ENCODE measurements at places on chromosomes 2 and 18.

GRCh38 chr2:85157345-85157744 is 24.2 kb downstream of the TCF7L1 start:
- DNase-seq, result no peak

GRCh38 chr2:215847056-215847455 is 166.3 kb downstream of the MREG start:
- no peak for DNase-seq

DNA sequence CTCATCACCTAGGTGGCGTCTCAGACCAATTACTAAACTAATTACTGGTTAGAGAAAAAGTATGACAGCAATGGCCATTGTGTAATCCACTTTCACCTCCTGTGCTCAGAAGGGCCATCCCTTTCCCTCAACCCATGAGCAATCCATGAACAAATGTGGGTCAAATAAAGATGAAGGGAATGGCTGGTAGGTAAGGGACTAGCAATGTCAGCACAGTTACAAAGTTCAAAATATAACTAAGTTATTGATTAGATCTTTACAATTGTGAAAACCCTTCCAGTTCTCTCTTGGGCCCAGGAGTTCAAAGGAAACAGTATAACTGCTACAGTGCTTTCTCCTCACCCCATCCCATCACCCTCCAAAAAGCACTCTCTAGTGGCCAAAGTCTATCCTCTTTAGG is 98.3 kb downstream of the DTNA start:
- DNase-seq, result no peak

- no peak for DNase-seq
Measured at GRCh38 chr2:155379494-155379893, 681.0 kb downstream of the KCNJ3 start.

GRCh38 chr2:11540148-11540995 is 6.5 kb downstream of the GREB1 start:
- no peak for DNase-seq

- DNase-seq, result no peak
Measured at GRCh38 chr2:23492921-23493320, 107.9 kb downstream of the KLHL29 start.

- no peak for DNase-seq
Measured at GRCh38 chr2:60408207-60408606, 145.2 kb downstream of the BCL11A start.

DNA sequence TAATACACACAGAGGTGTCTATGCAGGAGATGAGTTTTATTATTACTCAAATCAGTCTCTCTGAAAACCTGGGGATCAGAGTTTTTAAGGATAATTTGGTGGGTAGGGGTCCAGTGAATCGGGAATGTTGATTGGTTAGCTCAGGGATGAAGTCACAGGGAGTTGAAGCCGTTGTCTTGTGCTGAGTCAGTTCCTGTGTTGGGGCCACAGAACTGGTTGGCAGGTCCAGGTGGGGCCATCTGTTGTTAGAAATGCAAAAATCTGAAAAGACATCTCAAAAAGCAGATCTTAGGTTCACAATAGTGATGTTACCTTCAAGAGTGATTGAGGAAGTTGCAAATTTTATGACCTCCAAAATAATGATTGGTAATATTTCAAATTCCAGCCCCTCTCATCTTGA is 86.9 kb downstream of the VSNL1 start:
- DNase-seq, result no peak

GRCh38 chr2:166112193-166112605 is 15.6 kb downstream of the SCN1A start:
- no peak for DNase-seq

DNA sequence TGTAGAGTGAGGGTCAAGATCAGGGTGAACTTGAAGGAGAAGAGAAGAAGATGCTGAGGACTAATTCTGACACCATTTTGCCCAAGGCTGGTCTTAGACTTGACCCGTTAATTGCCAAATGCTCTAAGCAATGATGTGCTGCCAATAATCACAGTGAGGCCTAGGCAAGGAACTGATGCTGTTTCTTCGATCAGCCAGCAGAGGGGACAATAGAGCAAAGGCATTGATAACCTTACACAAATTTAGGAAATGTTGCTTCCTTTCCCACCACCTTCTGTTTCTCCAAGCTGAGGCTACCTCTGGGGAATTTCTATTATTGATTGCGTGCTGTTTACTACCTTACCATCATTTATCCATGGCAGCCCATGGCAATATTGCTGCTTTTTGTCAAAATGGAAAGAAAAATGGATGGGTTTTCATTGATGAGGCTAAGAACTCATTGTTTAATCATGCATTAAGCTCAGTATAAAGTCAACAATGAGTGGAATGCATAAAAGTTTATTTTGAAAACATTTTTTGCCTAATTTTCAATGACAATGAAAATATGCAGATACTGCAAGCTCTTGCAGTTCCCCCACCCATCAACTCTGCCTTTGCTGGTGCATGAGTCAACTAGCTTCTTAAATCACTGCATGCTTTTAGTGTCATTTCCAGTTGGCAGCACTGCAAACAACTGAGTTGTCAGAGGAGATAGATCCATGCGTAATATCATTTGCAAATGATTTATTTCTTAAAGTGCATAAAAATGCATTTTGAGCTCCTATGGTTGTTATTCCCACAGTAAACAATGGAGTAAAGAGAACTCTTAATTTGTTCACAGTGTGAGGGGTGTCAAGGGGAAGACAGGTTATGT is 116.4 kb upstream of the NYAP2 start:
- DNase-seq, result no peak

DNA sequence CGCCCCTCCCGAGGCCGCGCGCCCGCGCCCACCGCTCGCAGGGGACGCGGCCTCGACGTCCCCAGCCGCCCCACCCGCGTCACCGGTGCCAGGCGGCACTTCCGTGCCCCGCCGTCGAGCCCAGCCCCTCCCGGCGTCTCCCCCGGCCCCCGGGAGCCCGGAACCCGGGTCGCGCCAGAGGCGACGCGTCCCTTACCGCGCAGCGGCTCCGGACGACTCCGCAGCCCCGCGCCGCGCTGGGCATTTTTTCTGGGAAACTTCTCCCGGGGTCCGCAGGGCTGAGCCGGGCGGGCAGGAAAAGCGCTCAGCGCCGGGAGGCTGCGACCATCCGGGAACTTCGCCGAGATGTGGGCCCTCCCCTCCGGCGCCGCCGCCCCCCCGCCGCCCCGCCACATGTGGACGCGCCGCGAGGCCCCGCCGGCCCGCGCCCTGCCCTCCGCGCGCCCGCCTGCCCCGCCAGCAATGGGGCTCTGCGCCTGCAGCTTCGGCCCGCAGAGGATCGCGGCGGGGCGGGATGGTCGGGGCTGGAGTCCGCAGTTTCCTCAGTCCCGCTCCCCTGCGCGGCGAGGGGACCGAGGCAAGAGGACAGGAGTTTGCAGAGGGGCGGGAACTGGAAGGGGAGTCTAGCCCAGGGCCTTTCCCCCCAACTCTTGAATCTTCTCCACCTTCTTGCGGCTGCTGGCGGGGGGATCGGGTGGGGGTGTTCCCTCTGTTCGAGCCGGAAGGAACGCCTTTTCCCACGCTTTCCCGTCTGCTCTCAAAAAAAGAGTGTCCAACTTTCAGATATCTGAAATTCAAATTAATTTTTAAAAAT is 81.5 kb downstream of the CHRNA1 start:
- no peak for DNase-seq

GRCh38 chr2:182827182-182827879 is 39.1 kb downstream of the FRZB start:
- DNase-seq, result no peak

DNA sequence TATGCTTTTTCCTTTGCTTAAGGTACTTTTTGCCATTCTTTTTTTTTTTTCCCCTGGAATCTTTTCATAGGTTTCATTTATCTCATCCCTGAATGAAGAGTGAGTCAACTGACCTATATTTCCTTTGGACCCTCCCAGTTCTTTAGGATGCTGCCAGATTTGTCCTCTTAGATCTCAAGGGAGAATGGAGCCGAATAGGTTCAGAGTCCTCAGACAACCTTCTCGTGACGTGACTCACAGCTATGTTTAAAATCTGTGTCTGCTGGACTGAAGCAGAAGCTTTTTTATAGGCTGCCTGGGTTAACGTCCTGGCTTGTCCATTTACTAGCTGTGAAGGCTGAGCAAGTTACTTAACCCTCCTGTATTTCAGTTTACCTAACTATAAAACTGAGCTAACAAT is 358.6 kb downstream of the DLGAP1 start:
- DNase-seq, result no peak

DNA sequence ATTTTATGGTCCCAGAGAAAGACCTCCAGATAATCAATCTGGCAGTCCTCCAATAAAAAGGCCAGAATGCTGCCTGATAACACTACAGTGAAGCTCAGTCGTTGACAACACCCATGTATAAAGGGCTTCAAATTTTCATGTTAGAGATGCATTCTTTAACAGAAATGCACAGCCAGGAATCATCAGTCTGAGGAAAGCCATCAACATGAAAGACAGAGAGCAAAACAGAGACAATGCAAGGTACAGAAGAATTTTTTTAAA is 13.8 kb downstream of the BABAM2 start:
- no peak for DNase-seq

GRCh38 chr2:119490653-119491195 is 33.6 kb downstream of the SCTR start:
- no peak for DNase-seq

DNA sequence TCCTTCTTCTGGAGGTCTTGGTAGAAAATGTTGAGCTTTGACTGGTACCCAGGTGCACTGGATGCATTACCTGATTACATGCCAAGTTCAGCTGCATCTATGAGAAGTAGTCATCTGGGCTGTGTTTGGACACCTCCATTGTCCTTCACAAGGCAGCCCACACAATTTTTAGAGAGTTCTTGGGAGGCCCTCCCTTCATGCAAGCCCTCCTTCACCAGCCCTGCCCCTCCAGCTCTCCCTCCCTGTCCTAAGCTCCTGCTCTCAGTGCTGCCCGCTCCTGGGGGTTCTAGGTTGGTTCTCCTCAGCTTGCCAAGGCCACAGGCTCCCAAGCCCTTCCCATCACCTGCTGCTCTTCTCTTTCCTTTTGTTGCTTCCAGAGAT is 148.7 kb downstream of the DYSF start:
- DNase-seq, result no peak

DNA sequence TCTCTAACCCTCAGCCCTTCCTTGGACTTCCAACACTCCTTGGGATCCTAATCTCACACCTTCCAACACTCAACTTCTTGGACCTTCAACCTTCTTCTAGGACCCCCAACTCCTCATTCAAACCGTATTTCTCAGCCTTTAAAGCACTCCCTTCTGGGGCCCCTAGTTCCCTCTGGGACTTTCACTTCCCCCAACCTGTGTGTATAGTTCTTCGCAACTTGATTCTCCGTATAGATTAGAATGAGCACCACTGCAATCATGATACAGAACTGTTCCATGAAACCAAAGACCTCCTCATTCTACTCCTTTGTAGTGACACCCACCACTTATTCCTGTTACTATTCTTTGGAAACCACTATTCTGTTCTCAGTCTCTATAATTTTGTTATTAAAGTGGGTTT is 62.0 kb upstream of the NFU1 start:
- no peak for DNase-seq

DNA sequence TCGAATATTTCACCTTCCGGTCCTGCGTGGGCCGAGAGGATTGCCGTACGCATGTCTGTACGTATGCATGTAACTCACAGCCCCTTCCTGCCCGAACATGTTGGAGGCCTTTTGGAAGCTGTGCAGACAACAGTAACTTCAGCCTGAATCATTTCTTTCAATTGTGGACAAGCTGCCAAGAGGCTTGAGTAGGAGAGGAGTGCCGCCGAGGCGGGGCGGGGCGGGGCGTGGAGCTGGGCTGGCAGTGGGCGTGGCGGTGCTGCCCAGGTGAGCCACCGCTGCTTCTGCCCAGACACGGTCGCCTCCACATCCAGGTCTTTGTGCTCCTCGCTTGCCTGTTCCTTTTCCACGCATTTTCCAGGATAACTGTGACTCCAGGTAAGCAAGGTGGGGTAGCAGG is at the start of gene SERPINB5:
Gene SERPINB5, plus strand, starts transcription at position 291 of the 400 bp plus-strand sequence. CDS start 7,471 bp downstream, outside the sequence.
- DNase-seq, result no peak

GRCh38 chr2:125746321-125747164 is 909.4 kb upstream of the GYPC start:
- DNase-seq, result no peak

GRCh38 chr2:145598434-145598833 is 1078.5 kb upstream of the ZEB2 start:
- DNase-seq, result no peak

Data from stimulated activated CD4-positive, alpha-beta T cell treated with anti-CD3 and anti-CD28 coated beads, TNF-alpha, amount 100 ng/mL, for 1 hour (primary cell).